ENCODE measurements at places on chromosomes 2 and 18.

DNA sequence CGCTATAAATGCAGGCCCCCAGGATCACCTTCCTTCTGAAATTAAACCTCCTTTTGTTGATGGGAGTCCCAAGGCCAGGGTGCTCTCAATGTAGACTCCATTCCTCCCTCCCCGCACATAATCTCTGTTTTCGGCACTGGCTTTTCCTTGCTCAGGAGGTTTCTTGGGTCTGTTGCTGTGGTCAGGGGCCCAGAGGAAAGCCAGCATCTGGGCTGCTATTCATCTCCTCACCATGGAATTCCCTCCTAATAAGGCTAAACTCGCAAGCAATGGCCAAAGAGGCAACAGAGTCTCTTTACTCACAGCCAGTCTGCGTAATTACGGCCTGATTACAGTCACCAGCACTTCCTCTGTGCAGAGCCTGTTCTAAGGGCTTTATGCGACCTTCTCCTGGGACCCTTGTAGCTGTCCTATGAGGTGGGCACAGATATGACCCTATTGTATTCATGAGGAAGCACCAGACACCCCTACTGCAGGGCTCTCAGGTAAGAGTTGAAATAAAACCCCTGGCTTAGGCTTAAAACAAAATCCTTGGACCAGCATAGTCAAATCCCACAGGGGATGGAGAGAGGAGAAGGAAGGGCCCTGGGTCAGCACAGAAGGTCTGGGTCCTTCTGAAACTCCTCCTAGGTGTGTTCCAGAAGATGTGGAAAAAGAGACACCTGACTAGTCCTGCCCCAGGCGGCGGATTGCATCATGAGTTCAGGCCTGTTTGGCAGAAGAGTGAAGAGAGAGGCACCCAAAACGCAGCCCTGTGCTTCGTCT, 105.0 kb upstream of the SH3BP4 start:
- no peak for DNase-seq

DNA sequence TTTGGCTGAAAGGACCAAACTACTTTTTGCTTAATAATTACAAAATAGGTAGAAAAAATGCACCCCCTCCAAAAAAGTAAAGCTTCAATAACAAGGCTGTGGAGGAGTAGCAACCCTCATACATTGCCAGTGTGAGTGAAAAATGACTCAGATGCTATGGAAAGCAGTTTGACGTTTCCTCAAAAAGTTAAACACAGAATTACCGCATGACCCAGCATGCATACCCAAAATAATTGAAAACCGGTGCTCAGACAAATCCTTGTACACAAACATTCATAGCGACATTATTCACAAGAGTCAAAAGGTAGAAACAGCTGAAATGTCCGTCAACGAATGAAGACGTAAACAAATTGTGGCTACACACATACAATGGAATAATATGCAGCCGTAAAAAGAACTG, 38.8 kb upstream of the DAPL1 start:
- no peak for DNase-seq

GRCh38 chr18:11124054-11124453, 25.3 kb downstream of the PIEZO2 start:
- DNase-seq, result no peak

DNA sequence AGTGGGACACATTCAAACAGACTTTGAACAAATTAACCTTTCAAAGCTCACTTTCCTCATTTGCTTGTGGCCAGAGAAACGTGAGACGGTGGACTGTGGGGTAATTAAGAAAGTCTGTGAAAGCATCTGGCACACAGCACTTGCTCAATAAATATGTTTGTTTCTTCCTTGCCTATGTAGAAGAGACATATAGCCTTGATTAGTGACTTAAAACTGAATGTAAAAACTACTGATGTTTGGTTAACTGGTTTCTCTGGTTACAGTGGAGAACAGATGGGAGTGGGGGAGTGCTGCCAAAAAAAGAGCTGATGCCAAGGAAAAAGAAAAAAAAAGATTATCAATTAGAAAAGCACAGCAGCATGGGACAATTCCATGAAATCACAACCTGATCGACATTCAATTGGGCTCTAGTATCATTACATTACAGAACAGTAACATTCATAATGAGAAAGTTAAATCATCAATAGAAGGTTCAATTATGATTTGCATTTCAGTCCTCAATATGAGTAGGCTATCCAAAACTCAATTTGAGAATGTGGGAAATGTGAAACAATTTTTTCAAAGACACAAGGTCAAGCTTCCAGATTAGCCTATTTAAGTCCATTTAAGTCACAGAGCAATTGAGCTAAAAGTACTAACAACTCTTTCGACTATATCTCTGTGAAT, 14.7 kb downstream of the CUL3 start:
- DNase-seq, result no peak

- no peak for DNase-seq
Observed at GRCh38 chr2:75506101-75506697, 54.5 kb downstream of the EVA1A start.

DNA sequence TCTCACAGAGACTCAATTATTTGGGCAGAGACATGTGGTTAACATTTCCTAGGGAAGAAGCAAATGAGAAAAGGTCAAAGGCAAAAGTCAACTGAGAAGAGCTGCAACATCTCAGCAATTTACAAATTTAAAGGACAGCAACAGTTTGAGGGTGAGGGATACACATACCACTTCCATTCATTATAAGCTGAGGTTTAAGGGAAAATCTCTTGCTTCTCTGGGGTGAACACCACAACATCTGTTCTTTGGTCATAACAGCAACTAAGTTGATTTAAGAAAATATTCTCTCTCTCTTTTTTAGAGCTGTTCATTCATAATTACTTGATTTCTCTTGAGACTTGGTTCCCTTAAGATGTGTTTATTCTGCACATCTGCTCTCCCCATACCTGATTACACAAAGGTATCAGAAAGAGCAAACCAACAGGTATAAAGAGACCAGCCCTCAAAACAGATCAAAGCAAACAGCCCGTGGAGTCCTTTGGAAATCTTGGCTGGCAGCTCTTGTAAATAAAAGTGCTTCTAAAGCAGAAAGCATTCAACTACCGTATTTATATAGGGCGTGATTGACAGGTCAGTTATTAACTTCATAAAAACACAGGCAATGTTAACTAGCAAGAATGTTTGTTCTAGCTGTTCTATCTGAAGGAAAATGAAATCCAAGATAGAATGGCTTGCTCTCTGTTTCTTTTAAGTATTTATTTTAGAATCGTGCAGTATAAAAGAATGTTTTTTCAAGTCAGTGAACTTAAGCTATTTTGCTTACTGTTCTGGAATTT, 132.8 kb downstream of the THADA start:
- no peak for DNase-seq

- no peak for DNase-seq
Observed at GRCh38 chr2:170052151-170052550, 125.8 kb upstream of the MYO3B start.

DNA sequence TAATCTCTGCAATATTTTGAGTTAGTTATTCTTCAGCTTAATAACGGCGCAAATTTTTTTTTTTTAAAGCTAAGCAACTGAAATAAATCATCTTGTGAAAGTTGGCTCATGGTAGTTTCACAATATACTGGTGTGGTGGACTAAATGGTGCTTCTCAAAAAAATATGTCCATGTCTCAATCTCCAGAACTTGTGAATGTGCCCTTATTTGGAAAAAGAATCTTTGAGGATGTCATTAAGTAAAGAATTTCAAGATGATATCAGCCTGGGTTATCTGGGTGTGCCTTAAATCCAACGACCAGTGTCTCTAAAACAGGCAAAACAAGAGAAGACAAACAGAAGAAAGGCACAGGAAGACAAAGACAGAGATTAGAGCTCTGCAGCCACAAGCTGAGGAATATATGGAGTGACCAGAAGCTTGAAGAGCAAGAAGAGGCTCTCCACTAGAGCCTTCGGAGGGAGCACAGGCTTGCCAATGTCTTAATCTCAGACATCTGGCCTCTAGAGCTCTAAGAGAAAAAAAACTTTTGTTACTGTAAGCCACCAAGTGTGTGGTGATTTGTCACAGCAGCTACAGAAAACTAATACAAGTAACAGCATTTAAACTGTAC, 71.4 kb downstream of the HNMT start:
- DNase-seq, result no peak

DNA sequence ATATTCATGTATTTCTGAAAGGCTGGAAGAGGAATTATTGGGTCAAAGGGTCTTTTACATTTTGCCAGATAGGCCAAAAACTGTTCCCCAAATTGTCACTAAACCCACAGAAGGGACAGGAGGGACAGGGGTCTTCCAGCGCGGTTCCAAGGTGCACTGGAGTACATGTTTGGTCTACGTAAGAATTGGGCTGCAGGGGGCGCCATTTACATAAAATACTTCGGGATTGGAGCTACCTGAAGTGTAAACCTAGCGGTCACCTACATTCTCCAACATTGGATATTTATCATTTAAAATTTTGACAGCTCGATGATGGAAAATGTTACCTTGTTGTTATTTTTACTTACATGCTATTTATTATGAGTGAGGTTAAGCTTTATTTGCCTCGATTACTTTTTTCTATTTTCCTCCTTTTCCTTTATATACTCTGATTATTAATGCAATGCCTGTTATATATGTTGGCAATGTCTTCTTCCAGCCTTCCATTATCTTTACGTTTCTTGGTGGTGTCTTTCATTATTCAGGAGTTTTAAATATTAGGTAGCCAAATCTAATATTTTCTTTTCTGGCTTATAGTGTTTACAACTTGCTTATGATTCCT, 43.0 kb upstream of the RAB6C start:
- DNase-seq, result peak; percentile 41

- DNase-seq, result no peak
Observed at GRCh38 chr18:70931942-70932814, 643.3 kb downstream of the SOCS6 start.

- no peak for DNase-seq
Observed at GRCh38 chr18:68995675-68996074, 197.8 kb downstream of the CCDC102B start.

DNA sequence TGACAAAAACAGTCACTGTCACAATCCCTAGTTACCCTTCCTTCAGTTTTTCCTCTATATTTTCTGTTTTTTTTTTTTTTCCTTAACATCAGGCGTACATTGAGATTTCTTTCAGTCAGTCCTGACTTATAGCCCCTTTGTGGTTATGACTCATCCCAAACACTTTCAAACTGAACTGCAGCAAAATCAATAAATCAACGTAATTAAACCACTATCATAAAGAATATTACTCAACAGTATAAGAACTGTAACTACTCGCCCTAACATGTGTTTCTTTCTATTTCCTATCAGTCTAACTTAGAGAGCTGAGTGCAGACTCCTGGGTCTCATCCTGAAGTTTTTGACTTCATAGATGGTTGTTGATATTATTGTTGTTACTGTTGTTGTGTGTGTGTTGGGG, 523.5 kb downstream of the LRRTM4 start:
- no peak for DNase-seq

GRCh38 chr2:235577404-235578330, 83.8 kb downstream of the AGAP1 start:
- DNase-seq, result no peak

GRCh38 chr2:239137165-239137897, 263.5 kb downstream of the HDAC4 start:
- DNase-seq, result no peak

- DNase-seq, result no peak
Observed at GRCh38 chr18:52283927-52284326, 56.1 kb upstream of the DCC start.

- no peak for DNase-seq
Observed at GRCh38 chr2:179479947-179480346, 215.3 kb upstream of the SESTD1 start.

DNA sequence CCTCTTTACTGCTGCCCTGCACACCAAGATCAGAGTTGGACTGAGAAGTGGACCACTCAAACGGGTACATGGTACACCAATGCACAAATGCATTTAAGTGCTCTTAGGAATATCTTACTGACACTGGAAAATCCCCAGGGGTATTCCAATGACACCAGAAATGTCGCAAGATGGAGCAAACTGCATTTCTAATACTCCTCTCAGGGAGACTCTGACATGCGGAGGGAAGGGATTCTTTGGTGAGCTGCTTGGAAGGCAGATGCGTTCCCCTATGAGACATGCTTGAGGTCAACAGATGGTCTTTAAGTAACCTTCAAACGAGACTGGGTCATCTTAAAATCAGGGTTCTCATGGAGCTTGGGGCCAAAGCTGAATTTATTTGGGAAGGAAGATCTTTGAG, 521.8 kb upstream of the TCF4 start:
- DNase-seq, result no peak

GRCh38 chr2:164141271-164141670, 405.5 kb upstream of the FIGN start:
- no peak for DNase-seq

GRCh38 chr2:219644801-219645480, 17.5 kb downstream of the SLC4A3 start:
- DNase-seq, result no peak

- DNase-seq, result no peak
Observed at GRCh38 chr2:71174207-71174606, 43.8 kb downstream of the MPHOSPH10 start.

- DNase-seq, result peak; percentile 50
Observed at GRCh38 chr18:13614641-13615288, 111.6 kb downstream of the FAM210A start.

GRCh38 chr2:187550857-187551256, 3.4 kb downstream of the TFPI start:
- DNase-seq, result no peak

- DNase-seq, result no peak
Observed at GRCh38 chr18:13173578-13174145, 44.9 kb upstream of the LDLRAD4 start.

DNA sequence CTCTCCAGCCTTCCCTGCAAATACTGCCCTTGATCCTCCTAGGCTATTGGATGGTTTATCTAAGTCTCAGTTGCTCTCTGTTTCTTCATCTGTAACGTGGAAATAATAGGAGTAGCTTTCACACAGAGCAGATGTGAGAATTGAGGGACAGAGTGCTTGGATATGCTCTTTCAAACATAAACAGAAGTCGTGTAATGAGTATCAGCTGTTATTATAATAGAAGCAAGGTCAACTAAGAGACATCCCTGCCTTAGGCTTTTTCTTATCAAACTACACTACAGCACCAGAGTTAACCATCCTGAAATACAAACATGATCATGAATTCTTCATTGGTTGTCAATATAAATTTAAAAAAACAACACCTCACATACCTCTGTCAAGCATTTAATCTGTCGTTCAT, 138.2 kb downstream of the DOK6 start:
- no peak for DNase-seq

DNA sequence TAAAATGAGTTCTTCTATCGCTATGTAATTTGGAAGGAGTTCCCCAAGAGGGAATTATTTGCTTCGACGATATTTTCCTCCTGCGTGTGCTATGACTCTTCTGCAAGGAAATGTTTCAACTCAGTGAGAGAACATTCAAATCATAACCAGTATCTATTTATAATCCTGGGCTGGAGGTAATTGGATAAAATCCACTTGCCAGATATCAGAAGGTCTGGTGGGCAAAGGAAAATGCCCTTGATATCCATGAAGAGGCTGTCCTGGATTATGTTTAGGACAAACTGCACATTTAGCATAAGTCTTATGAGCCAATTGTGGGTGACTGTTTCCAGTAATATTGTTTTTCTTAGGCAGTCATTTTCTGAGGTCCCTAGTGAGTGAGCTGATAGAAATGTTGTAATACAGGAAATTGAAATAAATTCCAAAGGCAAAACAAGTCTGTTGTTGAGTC, 17.7 kb downstream of the RPIA start:
- DNase-seq, result no peak
